ENCODE measurements at places on chromosomes 7 and 10. TPM values are rescaled to one million over a fixed set of nuclear protein-coding genes. Genes with fewer than 3 reads are reported as not detected.

Gene RBP3
- polyA plus RNA-seq, result 0.16 TPM

Gene CYP26C1
- polyA plus RNA-seq, result 0.16 TPM

GRCh38 chr10:54609423-54609822 lies 191.6 kb downstream of the PCDH15 start:
- DNase-seq, result no peak

DNA sequence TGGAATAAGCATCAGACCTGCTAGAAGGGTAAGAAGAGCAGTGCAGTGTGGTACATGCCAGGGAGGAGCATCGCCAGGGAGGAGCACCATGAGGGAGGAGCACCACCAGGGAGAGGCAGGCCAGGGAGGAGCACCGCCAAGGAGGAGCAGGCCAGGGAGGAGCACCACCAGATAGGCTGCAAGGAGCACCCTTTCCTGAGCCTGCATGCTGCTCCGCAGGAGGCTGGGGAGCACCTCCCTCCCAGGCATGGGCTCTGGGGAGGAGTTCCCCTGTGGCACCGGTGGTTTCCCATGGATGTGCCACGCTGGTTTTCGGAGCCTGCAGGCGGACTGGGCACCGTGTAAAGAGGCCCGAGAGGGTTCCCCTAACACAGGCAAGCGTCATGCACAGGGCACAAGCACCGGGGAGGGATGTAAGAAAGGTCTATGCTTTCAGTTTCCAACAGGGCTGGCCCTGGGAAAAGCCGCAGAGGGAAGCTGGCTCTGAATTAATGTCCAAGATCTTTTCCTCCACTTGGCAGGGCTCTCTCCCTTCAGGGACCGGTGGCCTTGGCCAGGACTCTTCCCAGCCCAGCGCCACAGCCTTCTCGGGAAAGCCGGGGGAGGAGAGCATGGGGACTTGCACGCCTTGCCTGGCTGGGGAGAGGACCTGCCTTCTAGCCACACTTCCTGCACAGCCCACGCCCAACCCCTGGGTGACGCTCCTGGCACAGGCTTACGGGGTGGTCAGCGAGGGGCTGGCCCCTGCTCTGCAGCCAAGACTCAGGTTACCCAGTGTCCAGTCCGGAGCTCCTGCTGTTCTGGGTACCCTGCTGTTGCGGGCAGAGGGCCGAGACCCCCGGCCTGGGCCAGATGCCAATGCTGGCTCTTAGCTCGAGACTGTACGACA lies 11.5 kb upstream of the GPER1 start:
- DNase-seq, result no peak
